HFF-Myc (cell line): ENCODE measurements at places on chromosomes 2 and 18.

DNA sequence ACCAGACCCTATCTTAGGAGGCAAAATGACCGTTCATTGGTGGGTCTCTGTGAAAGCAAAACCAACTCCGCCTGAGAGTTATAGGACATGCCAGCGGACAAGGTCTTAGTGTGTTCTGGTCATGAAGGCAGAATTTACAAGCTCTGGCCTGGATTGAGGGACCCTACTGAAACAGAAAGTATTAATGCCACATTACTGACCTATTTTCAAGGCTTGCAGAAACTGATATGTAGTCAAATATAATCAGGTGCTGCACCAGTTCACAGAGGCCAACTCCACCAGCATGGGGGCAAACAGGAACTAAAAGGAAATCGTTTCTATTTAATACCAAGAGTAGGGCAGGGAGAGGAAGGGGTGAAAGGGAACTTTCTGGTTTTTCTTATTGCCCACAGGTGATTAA lies 19.7 kb downstream of the TYMS start:
- no peak for DNase-seq

GRCh38 chr2:126864861-126865260 lies 33.8 kb upstream of the TEX51 start:
- no peak for DNase-seq

GRCh38 chr2:47737-48136 lies 1.4 kb upstream of the FAM110C start:
- DNase-seq = no peak

DNA sequence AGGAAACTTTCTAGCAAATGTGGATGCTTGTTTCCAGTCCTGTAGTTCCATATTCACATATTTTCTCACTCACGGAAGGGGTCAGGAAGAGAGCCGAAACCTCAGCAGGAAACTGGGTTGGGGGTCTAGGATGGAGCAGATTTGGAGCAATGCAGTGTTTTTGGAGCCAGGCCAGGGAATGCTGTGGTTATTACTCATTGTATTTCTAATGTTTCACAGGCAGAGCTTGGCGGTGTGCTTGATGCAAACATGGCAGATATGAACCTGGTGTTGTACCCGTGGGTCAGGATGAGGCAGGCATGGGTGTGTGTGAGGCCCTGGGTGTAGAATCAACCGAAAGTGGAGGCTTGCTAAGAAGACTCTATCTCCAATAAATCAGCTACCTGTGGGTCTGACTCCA lies 34.6 kb upstream of the ACKR3 start:
- peak; percentile 52 for DNase-seq

DNA sequence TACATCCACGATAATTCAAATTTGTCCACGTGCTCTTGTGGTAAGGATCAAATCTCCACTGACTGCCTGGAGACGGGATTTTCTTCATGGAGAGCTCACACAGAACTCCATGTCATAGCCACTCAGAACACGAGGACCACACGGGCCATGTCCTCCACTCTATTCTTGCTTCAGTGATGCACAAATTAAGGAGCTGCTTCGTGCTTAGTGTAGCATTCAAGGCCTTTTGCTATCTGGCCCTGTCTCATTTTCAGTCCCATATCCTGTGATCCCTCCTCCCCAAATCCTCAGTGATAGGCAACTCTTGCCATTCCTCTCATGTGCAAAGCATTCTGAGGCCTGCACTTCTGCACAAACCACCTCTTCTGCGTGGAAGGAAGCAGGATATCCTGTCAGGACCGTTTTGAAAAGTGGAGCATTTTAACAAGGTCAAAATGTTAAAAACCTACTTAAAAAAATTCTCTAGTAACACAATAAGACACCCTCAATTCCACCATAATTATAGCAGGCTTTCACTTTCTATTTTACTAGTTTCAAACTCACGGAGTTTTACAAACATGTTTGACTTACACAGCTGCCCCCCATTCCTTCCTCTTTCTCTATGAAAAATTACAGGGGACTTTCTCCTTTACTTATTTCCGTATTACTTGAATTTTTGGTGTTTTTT lies 35.2 kb downstream of the ST3GAL5 start:
- no peak for DNase-seq

GRCh38 chr2:225112362-225113126 lies 70.3 kb upstream of the DOCK10 start:
- DNase-seq = no peak

- DNase-seq = no peak
Measured at GRCh38 chr18:49609256-49610021, 47.6 kb downstream of the LIPG start.

DNA sequence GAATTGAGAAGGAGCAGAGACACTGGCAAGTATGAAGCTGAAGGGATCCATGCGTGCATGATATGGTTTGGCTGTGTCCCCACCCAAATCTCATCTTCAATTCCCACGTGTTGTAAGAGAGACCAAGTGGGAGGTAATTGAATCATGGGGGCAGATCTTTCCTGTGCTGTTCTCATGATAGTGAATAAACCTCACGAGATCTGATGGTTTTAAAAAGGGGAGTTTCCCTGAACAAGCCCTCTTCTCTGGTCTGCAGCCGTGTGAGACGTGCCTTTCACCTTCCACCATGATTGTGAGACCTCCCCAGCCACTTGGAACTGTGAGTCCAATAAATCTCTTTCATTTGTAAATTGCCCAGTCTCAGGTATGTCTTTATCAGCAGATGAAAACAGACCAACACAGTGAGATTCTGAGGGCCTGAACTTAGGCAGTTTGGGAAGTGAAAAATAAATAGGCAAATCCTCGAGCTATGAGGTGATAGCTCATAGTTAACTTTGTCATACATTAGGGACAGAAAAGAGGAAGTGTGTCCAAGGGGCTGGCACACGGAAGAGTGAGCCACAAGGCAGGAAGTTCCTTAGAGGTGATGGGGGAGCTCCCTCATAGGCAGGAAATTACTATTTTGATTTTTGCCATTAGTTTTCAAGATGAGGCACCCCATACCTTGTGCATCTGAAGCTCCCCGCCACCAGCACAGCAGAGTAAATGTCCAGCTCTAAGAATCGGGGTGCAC lies 658.8 kb upstream of the ID2 start:
- DNase-seq = no peak

DNA sequence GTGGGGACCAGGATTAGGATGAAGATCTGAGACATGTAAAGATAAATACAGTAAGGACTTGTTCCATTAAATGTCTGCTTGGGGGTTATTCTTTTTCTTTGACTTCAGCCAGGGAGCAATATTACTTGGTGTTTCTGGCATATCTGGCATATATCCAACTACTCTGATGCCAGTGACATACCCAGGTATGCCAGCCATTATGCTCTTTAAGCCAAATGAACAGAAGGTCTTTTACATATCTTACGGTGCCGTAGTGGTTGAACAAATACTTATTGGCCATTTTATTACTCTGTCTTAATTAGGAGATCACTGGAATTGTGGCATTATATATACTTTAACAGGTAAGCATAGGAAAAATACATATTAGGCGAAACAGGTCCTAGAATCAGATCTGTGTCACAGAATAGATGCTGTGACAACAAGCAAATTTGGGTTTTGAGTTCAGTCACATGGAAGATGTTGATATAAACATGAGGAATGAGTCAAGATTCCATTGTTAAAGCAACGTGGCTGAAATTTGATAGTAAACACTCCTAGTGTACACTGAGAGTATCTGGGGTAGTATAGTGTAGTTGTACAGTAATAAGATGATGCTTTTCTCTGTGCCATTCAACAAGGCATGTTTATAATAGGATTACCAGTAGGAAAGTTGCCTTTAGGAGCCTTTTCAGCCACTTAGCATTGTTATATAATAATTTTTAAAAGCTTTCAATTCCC lies 62.6 kb downstream of the KCTD18 start:
- DNase-seq = no peak
